ENCODE measurements at places on chromosomes 12 and 14.

- no peak for DNase-seq
These were observed 19.4 kb upstream of the FIGNL2 start for GRCh38 chr12:51867796-51868428.

DNA sequence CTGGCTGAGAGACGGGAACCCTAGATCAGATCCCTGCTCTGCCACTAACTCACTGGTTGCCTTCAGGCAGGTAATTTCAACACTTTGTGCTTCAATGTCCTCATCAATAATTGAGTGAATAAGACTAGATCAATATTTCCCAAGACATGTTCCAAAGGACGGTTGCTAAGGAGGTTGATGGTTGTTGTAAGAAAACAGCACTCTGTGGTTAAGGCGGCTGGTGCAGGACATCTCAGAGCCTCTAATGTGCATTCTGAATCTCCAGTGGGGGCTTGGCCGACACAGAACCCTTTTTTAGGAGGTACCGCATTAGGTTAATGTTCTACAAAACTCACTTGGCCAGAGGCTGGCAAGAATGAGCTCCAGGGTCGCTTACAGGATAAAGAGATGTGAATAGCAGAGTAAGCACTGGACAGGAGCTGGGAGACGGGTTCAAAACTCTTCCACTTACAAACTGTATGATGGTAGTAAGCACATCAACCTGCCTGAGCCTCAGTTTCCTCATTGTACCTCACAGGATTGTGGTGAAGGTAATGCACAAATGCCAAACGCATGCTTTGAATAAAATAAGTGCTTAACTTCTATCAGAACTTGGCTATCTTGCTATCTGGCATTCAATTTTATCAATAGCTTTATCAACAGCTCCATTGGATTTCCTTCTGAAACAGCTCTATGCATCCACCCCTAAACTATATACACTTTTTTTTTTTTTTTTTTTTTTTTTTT lies 136.9 kb upstream of the PARP11 start:
- no peak for DNase-seq

DNA sequence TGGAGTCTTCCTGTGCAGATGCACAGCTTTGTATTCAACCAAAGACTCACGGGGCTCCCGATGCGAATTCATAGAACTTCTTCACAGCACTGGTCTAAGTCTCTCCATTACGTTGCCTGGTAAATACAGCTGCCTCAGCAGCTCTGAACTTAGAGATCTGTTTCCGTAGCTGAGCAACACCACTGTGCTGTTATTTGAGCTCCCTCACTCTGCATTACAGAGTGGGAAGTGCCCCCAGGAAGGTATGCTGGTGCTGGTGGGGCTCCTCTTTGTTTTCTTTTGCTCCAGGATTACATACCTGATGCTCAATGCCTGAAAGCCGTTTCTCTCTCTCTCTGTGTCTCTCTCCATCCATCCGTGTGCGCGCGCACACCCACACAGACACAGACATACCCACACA lies 227.5 kb upstream of the RMST start:
- no peak for DNase-seq

DNA sequence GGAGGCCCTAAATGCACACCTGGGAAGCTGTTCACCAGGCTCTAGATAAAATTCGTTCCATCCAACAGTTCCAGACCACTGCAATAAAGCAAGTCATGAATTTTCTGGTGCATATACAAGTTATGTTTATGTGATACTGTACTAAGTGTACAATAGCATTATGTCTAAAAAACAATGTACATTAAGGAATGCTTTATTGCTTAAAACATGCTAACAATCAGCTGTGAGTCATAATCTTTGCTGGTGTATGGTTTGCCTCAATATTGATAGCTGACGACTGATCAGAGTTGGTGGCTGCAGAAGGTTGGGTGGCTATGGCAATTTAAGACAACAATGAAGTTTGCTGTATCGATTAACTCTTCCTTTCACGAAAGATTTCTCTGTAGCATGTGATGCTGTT lies 52.3 kb downstream of the ATG14 start:
- no peak for DNase-seq

DNA sequence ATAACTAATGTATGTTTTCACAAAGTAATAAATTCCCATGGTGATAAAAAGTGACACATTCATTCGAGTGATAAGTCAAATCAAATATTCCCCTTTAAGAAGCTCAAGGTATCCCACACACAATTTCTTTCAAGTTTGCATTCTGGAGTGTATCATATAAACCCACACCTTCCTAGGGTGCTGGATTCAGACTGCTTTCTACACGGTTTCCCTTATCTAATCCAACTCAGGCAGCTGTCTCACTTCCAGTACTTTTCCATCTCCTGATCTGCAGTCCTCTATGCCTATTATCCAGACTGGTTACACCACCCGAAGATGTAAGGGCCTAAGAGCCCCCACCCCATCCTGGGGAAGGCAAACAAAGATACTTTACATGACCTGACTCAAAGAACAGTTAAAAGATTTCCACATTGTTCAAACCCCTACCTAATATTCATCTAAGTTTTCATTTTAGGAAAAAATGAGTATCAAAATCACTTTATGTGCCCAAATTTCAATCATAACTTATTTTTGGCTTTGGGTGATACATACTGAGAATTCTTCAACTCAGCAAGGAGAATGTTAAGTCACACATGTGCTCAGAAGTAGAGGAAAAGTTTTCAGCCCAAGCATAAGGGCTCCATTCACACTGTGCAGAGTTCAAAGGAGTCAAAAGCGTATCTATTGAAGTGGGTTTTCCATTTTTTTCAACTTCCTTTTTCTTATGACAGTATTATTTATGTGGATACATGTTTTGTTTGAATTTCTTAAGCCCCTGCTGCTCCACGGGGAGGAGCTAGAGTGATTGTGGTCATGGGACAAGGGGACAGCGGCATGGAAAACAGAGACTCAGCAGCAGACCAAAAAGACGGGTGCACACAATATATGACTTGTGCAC lies 41.8 kb downstream of the CORO1C start:
- no peak for DNase-seq

DNA sequence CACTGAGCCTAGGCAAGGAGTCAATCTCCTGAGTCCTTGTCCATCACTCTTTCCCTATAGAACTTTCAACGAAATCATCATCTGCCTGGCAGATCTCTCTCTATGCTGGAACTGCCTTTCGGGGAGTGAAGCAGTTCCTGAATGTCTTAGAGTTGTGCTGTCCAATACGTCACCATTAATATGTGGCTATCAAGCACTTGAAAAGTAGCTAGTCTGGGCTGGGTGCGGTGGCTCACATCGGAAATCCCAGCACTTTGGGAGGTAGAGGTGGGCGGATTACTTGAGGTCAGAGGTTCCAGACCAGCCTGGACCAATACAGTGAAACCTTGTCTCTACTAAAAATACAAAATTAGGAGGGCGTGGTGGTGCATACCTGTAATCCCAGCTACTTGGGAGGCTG lies 35.1 kb downstream of the NRDE2 start:
- no peak for DNase-seq

GRCh38 chr14:44910821-44911220 lies 50.9 kb downstream of the KLHL28 start:
- no peak for DNase-seq

GRCh38 chr14:39641224-39641623 lies 209.0 kb upstream of the FBXO33 start:
- no peak for DNase-seq

DNA sequence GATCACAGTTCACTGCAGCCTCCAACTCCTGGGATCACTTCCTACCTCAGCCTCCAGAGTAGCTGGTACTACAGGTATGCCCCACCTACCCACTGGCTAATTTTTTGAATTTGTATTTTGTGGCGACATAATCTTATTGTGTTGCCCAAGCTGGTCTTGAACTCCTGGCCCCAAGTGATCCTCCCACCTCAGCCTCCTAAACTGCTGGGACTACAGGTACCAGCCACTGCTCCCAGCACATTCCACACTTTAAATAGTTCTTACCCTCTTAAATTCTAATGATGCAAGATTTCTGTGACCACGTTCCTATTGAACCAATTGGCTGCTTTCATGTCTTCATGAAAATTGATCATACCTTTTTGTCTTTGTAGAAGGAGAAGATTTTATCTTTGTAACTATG lies 96.6 kb downstream of the SYT1 start:
- no peak for DNase-seq

DNA sequence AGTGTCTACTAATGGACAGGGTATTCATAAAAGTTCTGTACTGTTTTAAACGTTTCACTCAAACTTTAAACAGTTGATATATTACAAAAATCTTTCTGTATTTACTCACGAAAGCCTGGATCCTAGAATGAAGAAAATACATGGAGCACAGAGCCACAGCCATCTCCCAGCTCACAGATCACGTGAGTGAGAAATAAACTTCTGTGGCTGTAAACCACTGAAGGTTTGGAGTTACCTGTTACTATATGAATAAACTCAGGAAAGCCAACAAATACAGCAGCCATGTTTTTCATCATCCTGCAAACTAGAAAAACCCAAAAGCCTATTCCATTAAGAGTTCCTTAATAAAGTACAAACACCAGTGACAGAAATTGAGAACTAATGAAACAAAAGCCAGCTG lies 867 bp upstream of the TDG start:
- no peak for DNase-seq

- no peak for DNase-seq
These were observed 290.9 kb downstream of the CACNA1C start for GRCh38 chr12:2343681-2344080.

GRCh38 chr14:84581041-84581440 lies 948.9 kb upstream of the FLRT2 start:
- no peak for DNase-seq

DNA sequence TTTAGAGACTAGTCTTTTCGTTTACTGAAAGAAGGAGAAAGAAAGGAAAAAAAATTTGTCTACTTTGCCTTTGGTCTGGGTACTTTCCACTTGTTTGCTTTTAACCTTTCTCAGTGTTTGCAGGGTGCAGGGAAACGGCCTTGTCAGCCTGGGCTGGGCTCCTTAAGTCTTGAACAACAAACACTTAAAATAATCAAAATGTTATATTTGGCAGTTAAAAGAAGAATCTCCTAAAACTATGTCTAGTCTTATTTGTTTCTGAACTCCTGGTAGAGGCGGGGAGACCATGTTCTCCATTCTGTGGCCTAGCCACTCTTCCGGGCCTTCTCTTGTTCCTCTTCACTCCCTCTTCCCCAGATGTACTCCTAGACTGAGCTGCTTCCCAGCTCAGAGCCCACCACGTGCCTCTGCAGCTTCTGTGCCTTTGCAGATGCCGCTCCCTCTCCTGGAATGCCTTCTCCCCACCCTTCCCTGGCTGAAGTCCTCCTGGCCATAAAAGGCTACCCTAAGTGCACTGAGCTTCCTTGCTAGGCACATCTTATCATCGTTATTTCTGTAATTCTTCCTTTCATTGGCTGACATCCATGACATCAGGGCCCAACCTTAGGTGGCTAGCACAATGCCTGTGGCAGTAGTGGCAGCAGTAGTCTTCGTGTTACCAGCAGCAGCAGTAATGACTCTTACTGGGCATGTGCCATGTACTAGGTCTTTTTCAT lies 432.9 kb downstream of the ZFP36L1 start:
- no peak for DNase-seq

GRCh38 chr12:73452672-73453469 lies 1084.8 kb upstream of the ATXN7L3B start:
- no peak for DNase-seq

- DNase-seq, result no peak
These were observed 184.4 kb downstream of the TMEM132D start for GRCh38 chr12:129719416-129719815.

DNA sequence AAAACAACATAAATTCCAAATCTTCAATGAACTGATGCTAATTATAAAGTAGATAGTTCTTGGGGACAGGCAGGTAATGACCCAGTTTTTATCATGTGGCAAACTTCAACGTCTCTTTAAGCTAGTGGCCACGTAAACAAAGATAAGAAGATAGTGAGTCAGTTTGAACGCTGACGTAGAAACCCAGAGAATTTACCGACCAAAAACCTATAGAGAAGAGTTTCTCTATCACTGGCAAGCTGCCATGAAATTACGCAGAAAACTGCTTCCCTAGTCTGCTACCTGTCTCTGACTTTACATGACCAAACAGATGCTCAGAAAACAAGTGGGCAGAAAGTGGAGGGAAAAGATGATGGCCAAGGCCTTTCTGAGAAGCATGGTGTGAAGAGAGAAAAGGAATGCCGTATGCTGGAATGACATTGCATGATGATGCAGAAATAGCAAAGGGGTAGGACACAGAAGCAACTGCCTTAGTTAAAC lies 136.3 kb downstream of the ITPR2 start:
- no peak for DNase-seq

DNA sequence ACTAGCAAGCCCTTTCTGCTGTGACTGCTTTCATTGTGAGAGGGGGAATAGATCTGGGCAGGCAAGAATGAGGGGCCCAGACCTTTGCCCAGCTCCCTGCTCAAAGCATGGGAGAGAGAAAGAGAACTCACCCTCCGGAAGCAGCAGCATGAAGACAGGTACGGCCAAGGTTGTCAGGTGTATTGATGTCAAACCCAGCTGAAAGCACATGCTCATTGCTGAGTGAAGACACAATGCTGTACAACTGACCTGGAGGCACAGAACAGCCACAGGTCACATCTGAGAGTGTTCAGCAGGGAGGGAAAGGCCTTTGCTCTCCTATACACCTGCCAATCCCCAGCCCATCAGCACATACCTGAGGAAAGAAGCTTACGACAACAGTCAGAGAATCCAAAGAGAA lies 5.5 kb downstream of the ANKRD52 start:
- no peak for DNase-seq

- no peak for DNase-seq
These were observed 104.3 kb upstream of the SLC35F4 start for GRCh38 chr14:57970175-57970574.

- no peak for DNase-seq
These were observed 36.7 kb downstream of the SPTLC2 start for GRCh38 chr14:77579780-77580179.

DNA sequence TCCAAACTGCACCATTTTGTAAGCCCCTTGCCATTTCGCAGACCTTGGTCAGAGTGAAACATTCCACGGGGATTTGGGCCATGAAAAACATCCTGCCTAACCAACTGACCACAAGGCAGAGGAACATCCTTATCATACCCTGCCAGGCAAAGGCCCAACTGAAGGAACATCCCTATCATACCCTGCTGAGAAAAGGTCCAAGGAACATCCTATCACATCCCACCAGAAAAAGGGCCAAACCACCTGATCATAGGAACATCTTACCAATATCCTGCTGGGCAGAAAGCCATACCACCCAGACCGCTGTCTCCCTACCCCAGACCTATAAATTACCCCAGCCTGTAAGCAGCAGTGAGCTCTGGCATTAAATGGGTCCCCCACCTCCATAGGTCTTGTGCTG lies 19.4 kb upstream of the LRRC9 start:
- no peak for DNase-seq

DNA sequence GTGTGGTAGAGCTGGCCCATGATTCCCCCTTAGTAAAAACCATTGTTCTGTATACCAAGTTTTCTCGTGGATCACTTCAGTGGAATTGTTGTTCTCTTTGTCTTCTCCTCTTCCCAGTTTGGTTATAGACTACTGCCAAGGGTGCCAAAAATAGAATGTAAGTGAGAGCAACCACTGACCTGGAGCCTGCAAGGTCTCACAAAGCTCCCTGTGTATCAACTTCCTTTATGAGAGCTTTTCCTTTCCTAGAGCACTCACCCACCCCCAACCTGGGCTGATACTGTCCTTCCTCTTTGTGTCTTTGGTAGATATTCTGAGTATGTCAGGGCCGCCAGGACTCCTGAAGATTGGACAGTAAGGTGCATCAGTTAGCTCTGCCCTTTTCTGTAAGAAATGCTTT lies 101.0 kb downstream of the SCN8A start:
- DNase-seq, result no peak
